ENCODE measurements at places on chromosomes 5 and 9.

GRCh38 chr5:106730506-106730905, 940.2 kb downstream of the EFNA5 start:
- no peak for DNase-seq

- peak; percentile 34 for DNase-seq
These were observed 252.6 kb downstream of the ACTL7B start for GRCh38 chr9:108603141-108603540.

- no peak for DNase-seq
These were observed 291.1 kb upstream of the TUT7 start for GRCh38 chr9:86645303-86645702.

DNA sequence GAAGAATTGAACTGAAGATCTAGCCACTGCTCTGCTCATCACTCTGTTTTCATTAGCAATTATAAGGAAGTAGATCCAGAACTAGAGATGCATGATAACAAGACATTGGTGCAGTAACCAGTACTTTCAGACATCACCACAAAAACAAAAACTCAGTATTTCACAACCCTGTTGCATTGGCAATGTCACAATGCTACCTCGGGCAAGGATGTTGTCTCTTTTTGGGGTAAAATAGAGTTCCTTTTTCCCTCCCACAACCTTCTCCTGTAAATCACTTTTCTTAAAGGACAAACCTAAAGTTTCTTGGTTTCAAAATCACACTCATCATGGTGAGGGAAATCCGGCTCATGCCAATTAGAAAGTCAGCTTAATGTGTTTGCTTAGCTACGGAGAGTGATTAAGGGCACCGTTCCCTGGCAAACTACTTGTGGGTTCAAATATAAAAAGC, 420.1 kb upstream of the MEF2C start:
- DNase-seq = no peak

DNA sequence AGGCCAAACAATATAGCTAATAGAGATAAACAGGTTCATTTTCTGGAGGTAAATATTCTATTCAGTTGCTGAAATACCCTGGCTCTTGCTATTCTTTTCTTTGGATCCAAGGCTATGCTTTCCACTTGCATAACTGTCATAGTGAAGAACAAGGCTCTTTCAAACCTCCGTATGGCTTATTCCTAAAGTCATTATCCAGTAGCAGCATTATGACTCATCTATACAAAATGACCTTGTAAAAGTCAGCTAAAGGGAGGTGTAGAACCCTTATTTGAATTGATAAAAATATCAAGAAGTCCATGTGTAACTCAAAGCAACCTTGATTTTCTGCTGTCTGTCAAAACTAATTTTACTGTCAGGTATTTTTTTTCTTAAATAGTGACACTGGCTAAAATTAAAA, 447.8 kb downstream of the PLK2 start:
- DNase-seq = peak; percentile 29

GRCh38 chr9:124934290-124934689, 6.6 kb downstream of the GOLGA1 start:
- DNase-seq = no peak

GRCh38 chr5:180294411-180294810, 2.5 kb upstream of the MAPK9 start:
- DNase-seq = no peak

GRCh38 chr9:136799079-136799853, 3.1 kb downstream of the CCDC183 start:
- no peak for DNase-seq

- no peak for DNase-seq
These were observed 35.7 kb upstream of the SLC25A51 start for GRCh38 chr9:37939575-37940095.

GRCh38 chr5:72005671-72006070, 101.6 kb upstream of the MAP1B start:
- DNase-seq = no peak

DNA sequence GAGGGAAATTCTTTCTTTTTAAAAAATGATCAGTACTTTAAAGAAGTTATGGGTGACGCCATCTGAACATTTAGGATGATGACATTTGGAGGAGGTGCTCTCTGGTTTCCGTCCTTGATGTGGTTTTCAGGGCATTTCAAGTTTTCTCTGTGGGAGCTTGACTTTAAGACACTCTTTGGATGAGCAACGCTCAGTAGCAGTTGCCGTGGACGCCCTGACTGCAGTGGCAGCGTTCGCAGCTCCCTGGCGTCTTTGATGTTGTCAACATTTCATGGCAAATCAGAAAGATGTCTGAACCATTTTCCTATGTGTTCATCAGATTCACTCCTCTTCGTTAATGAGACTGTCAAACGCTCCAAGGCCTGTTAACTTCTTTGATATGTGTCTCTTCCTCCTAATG, 86.1 kb downstream of the ZNF354C start:
- DNase-seq = no peak

DNA sequence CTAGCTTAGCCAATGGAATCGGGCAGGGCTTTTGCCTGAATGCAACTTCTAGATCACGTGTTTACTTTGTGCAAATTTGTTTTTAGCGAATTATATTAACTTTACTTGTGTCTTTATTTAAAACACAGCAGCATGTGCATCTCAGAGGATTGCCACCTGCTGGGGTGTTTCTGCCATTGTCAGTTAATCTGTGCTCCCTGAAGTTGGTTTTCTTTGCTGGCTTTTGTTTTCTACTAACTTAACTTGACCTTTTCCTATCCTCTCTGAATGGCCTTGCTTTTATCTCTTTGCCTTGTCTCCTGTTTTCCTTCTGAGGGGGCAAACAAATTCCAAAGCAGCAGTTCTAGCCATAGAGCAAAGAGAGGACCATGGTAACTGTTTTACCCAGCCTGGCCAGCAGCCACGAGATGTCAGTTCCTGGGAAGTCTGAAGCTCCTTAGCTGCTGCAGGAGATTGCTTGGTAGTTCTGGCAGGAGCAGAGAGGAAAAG, 67.6 kb downstream of the ARHGEF28 start:
- DNase-seq = peak; percentile 30

DNA sequence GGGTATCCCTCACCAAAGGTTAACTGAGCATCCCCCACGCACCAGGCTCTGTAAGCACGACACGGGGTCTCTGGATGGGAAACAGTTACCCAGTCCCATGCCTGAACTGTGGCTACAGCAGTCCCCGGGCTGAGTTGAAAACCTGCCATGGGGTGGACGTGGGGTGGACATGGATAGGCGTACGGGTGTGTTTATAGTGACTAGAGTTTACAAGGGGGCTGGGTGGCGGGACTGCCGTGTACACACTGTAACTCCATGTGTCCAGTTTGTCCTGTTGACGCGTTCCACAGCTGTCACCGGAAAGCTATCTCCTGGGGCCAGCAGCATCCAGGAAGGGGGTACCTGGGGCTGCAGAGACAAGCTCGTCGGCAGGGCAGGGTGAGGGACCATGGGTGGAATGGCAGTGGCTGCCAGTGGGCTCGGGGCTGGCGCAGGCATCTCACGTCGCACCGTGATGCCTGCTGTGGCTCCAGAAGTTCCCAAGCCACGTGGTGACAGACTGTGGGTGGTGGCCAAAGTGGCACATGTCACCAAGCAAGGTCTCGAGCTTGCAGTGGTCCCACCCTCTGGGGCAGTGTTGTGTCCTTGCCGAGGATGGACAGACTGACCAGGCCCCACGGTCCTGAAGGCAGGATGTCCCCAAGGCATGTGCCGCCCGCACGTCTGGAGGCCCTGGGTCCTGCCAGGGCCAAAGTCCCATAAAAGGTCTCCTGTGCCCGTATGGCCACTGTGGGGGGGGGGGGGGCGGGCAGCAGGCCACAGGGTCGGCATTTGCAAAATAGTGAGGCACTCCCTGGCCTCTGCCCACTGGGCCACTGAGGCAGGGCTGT, 29.3 kb upstream of the RNF130 start:
- DNase-seq = no peak

GRCh38 chr5:73663860-73664240, 37.9 kb downstream of the ARHGEF28 start:
- no peak for DNase-seq

- peak; percentile 64 for DNase-seq
These were observed 155.0 kb upstream of the CLINT1 start for GRCh38 chr5:158013939-158014338.

All from MCF 10A (cell line).